ENCODE measurements at places on chromosomes 2 and 18. TPM values are rescaled to one million over a fixed set of nuclear protein-coding genes. Genes with fewer than 3 reads are reported as not detected.

CNGA3 gene
- total RNA-seq: not detected

RAD51AP2 gene
- total RNA-seq: not detected

GREB1 gene
- 0.38 TPM for total RNA-seq

REG1B gene
- not detected for total RNA-seq

RAX gene
- not detected for total RNA-seq

ATL2 gene
- 47.0 TPM for total RNA-seq

SGO2 gene
- total RNA-seq: 4.7 TPM

ING5 gene
- 16.7 TPM for total RNA-seq

DNA sequence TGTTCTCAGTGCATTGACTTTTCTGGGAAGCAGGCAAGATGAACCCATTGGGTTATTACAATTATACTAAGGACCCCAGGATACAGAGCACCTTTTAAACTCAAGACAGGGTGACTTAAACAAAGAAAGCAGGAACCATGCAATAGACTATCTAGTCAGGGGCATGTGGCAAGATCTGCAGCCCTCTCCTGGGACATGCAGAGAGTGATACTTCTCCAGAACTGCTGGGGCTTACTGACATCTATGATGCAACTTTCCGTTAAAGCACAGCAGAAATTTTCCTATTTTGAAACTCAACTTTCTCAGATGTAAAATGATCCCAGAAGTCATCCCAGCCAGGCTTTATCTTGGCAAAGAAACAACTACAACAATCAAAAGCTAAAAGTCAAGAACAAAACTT, 162.2 kb upstream of the HNMT start:
- DNase-seq: no peak

GRCh38 chr2:234679301-234679740, 182.4 kb upstream of the ARL4C start:
- DNase-seq: no peak

- no peak for DNase-seq
These were observed 54.9 kb downstream of the CERKL start for GRCh38 chr2:181602017-181602416.

DNA sequence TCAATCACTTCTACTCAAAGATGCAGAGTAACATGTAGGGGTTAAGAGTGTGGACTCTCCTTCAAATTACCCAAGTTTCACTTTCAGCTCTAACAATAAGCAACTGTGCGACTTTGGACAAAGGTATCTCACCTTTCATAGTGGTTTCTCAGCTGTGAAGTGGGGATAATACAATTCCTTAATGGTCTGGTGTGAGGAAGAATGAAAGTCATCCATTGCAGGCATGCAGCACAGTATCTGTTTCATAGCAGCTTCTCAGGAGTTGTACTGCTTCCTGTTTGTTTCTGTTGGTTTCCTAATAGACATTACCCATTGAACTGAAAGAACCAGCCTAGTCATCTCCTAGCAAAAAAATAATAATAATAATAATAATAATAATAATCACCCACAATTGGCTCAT, 74.4 kb downstream of the DDX18 start:
- DNase-seq: no peak

- no peak for DNase-seq
These were observed 2135.6 kb upstream of the CELF4 start for GRCh38 chr18:39701055-39701783.

GRCh38 chr2:205686056-205686782, 3.9 kb downstream of the NRP2 start:
- no peak for DNase-seq

DNA sequence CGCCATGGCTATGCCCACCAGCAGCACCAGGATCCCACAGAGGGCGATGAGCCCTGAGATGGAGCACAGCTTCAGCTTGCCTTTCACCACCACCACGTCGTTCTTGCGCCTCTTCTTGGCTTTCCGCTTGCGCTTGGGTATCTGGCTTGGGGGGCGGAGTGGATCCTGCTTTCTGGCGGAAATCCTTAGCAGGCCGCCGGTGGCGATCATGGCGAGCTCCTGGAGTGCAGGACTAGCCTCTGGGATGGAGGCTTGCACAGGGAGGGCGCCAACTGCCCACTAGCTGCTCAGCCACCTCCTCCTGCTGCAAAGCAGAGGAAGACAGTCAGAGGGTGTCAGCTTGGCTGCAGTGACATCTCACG, 3.5 kb downstream of the TMEM200C start:
- no peak for DNase-seq

- peak; percentile 61 for DNase-seq
These were observed 570.1 kb downstream of the PLCL1 start for GRCh38 chr2:198374375-198375082.

GRCh38 chr2:218152777-218153176, 14.0 kb downstream of the CXCR1 start:
- DNase-seq: no peak

DNA sequence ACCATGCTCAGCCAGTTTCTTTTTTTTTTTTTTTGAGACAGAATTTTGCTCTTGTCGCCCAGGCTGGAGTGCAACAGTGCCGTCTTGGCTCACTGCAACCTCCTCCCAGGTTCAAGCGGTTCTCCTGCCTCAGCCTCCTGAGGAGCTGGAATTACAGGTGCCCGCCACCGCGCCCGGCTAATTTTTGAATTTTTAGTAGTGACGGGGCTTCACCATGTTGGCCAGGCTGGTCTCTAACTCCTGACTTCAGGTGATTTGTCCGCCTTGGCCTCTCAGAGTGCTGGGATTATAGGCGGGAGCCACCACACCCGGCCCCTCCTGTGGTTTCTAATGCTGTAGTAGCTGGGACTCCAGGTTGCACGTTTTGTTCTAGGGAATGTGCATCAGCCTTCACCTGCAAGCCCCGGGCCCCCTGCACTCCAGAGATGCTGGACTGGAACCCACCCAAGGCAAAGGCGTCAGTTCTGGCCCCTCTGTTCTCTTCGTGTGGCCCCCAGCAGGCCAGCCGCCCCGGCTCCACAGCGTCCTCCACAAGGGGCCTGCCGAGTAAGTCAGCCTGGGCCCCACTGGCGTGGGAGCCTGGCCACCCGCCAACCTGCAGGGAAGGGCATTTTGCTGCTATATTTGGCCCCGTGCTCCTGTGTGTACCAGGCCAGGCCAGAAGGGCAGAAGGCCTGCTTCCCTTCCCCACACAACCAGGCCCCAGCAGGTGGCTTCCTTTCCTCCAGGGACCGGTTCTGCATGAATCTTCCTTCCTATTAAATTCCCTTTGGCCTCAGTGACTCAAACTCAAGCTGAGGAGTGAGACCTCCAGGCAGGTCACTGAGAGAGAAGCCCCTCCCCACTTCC, 25.7 kb upstream of the B3GNT7 start:
- DNase-seq: peak; percentile 70

GRCh38 chr2:191171286-191171685, 20.5 kb upstream of the STAT4 start:
- DNase-seq: no peak

GRCh38 chr2:215751911-215752272, 261.5 kb downstream of the MREG start:
- no peak for DNase-seq

GRCh38 chr2:201904538-201905420, 98.4 kb downstream of the CDK15 start:
- DNase-seq: no peak

DNA sequence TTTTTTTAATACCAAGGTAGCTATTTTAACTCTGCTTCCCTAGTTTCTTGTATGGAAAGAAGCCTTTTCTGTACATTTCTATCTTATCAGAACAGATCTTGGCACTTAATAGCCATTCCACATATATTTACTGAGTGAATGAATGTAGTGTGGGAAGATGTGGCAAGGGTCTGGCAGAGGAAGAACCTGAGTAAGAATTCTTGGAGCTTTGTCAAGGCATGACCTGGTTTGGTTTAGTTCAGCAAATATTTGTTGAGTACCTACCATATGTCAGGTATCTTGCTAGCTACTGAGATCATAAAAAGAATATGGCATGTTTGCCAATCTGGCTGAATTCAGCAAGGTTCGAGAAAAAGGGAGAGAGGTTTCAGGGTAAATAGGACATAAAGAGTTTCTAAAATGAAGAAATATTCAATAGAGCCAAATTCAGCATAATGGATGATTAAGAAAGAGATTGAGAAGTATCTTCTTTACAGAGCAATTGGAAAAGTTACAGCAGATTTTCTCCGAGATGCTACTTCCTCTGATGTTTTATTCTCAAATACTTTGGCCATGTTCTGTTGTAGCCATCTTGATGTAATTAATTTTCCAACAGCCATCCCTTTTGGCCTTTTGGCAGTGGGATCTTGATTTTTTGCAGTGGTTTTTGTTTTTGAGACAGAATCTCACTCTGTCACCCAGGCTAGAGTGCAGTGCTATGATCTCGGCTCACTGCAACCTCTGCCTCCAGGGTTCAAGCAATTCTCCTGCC, 21.7 kb upstream of the MEP1B start:
- DNase-seq: no peak

DNA sequence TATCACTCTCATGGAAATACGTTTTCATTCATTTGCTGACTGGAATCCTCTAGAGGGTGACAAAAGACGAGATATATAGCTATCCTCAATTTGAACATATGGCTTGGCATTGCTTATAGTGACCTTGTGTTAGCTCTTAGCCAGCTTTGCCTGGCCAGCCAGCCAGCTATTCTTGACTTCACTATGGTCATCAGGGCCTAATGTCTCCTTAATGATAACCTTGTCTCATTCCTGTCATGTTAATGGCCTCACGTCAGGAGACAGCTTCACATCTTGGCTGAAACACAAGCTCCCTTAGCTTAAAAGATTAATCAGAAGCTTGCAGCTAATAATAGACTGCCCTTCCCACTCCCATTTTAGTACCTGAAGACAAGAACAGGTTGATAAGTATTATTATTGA, 1517.5 kb upstream of the PIK3C3 start:
- no peak for DNase-seq

GRCh38 chr2:65834771-65835475, 402.5 kb upstream of the SPRED2 start:
- DNase-seq: no peak

GRCh38 chr2:1751767-1752725, 7.7 kb upstream of the PXDN start:
- no peak for DNase-seq

Data from dermis microvascular lymphatic vessel endothelial cell (primary cell).